ENCODE measurements at places on chromosomes 1 and 21.

DNA sequence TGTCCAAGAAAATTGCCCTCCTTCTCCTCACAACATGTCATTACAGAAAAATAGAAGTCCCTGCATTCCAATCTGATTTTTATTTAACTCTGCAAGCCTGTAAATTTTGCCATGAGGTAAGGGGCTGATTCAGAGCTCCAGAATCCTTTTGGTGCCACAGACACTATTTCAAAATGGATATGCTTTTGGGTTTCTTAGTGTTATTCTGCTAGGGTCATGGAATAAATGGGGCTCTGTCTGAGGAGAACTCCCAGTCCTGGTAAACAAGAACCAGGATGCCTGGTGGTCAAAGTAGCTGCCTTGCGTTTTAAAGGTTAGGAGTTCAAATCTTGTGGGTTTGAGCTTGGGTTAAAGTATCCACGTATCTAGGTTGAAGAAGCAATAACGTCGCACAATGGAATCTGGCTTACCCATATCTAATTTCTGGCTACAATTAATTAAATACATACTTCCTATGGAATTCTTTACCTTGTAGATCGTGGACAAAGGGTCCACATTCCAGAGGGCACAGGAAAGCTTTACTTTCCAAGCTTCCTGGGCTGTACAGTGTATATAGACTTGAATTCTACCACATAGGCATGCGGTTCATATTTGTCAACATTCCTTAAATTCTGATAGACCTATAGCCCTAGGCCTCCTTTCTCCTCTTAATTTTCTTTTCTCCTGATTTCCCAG lies 98.0 kb upstream of the CDC42BPA start:
- no peak for DNase-seq

- no peak for DNase-seq
Measured at GRCh38 chr1:53255031-53255430, 16.7 kb upstream of the MAGOH start.

DNA sequence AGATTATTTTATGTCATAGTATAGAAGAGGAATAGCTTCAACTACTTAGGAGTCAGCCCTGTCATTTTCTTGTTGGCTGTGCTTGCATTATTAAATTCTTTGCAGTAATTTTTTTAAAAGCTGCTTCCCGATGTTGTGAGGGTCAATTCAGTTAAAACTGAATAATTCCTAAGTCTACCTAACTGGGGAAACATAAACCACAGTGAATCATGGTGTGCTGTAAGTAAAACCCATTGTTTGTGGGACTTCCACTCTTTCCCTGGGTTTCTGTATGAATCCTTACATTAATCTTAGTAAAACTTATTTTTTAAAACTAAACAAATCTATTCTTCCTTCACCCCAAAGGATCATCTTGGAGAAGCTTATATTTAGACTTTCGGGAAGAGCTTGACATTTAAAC lies 4.4 kb downstream of the SUCO start:
- no peak for DNase-seq

DNA sequence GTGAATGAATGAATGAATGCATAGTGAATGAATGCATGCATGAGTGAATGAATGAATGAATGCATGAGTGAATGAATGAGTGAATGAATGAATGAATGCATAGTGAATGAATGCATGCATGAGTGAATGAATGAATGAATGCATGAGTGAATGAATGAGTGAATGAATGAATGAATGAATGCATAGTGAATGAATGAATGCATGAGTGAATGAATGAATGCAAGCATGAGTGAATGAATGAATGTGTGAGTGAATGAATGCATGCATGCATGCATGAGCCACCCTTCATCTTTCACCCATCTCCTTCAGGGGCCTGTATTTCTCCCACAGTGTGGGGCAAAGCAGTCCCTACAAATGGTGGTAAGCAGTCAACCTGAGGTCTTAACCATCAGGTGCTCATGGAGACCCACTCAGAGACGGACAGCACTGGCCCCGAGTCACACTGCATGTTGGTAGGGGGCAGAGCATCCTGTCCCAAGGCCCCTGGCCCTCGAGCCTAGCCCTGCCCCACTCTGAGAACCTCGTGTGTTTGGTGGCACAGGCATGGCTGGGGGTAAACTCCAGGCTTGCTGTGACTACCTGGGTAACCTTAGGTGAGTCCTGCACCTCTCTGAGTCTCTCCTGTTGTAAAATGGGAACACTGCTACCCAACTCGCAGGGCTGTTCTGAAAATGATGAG lies 28.0 kb upstream of the PAX7 start:
- DNase-seq: no peak

GRCh38 chr21:46294647-46295176 lies 8.6 kb downstream of the YBEY start:
- no peak for DNase-seq

GRCh38 chr1:172761581-172762486 lies 102.9 kb downstream of the FASLG start:
- no peak for DNase-seq

DNA sequence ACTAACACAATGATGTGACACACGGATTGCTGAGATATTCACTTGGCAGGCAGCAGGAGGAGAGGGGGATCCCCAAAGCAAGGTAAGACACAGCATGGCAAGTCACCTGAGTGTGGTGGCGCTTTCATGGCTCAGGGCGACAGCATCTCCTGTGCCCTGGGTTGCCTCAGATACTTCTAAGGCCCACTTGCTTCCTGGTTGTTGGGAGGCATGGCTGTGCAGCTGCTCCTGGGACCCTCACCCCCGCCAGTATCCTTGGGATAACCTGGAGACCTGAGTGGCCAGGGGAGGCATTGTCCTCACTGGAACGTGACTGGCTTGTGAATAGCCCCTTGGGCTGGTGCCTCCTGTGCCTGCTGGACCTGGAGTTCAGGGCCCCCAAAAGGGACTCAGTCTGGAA lies 69.8 kb downstream of the STUM start:
- DNase-seq: no peak

DNA sequence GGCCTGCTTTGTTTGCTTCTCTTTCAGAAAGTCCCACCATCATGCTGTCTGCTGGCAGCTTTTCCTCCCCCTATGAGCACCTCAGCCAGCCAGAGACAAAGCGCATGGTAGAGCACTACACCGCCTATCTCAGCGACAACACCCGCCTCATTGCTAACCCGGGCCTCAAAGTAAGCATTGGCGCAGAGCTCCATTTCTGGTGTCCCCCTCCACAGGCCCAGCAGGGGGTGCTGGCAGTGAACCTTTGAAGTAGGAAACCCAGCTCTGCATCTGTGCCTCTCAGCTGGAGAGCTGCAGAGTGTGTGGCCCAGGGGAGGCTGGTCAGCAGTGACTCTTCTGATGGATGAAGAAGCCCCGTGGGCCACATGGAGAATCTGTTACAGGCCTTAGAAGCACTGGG lies 81.2 kb upstream of the RAVER2 start:
- DNase-seq: no peak

- DNase-seq: no peak
Measured at GRCh38 chr1:24872061-24872850, 57.8 kb downstream of the RUNX3 start.

DNA sequence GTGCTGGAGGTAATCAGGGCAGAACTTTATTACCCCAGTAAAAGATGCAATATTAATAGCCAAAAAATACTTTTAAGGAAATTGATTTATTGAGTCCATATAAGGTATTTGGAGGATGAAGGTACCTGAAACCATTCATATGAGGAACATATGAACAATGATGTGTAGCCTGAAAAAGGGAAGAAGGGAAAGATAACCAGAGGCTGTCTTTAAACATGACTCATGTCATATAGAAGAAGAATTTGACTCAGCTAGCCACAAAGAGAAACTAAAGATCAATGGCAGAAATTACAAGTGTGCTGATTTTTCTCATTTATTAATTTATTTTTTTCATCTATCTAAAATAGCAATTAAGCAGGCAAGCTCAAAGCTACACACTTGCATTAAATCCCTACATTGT lies 136.2 kb upstream of the DUSP10 start:
- DNase-seq: no peak

GRCh38 chr1:232725305-232726047 lies 79.7 kb upstream of the MAP10 start:
- no peak for DNase-seq

Measured in activated CD4-positive, alpha-beta T cell treated with anti-CD3 and anti-CD28 coated beads, Interleukin-2, amount 10 ng/mL, durations not matched to agents 24 days and 14 days (primary cell).